ENCODE measurements at places on chromosomes 1 and 21. TPM values are rescaled to one million over a fixed set of nuclear protein-coding genes. Genes with fewer than 3 reads are reported as not detected.

GRCh38 chr1:235401251-235401650, 34.0 kb downstream of the TBCE start:
- DNase-seq, result no peak

DNA sequence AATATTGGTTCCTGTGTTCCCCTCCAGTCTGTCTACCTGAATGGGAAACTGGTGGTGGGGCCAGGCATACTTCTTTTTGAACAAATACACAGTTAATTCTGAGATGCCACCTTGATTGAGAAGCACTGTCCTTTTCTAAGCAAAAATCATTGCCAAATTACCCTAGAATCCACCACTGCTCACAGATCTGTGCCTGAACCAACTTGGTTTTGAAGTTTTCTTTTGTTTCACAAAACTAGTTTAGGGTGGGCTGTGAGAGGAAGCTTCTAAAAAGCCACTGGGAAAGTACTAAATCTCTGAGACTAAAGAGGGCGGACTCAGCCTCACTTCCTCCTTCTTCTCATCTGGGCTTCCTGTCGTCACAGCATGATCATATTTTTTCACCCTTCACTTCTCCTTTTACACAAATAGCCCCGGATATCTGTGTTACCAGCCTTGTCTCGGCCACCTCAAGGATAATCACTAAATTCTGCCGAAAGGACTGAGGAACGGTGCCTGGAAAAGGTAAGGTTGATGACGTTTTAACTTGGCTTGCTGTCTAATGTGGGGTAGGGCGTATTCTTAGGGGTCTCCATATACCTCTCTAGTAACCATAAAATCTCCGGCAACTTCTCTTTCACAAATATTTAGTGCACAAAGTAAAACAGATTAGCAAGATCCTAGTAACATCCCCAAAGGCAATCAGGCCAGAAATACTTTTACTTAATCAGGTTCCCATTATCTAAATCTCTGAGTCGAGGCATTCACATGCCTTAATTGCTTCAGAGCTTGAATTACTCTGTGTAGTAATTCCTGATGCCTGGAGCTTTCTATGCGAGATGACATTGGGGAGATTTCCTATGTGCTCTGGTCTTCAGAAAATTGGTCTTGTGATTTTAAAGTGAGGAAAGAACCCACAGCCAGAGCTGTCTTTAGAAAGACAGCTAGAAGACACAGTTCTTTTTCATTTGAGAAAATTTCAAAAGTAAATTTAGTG, at the start of gene CD53:
CD53 (plus strand) TSS at position 404 of the 976 bp plus-strand sequence. CDS start 18,261 bp downstream, outside the sequence.
- peak; percentile 7 for DNase-seq

- DNase-seq, result no peak
These were observed 5.0 kb downstream of the RAP1GAP start for GRCh38 chr1:21663951-21664805.

DNA sequence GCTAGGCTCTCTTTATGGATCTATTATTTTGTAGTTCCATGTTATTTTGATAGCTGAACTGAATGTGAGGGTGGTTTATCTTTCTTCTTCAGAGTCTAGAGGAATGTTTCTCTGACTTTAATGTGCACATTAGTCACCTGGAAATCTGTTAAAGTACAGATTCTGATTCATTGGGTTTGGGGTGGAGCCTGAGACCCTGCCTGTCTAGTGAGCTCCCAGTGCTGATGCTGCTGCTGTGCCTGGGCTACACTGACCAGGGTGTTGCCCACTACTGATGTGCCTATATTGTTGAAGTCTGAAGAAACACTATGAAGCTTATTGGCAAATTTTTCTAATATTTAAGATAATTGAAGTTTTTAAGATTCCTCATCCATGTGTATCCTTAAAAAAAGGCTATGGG, 35.9 kb downstream of the CD46 start:
- DNase-seq, result no peak

DNA sequence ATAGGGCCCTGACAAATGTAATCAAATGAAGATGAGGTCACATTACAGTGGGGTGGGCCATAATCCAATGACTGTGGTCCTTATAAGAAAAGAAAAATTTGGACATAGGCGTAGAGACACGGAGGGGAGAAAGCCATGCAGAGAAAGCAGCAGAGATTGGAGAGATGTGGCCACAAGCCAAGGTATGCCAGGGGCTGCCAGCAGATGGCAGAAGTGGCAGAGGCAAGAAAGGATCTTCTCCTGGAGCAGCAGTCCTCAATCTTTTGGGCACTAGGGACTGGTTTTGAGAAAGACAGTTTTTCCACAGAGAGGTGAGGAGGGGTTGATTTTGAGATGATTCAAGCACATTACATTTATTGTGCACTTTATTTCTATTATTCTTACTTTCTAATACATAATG, 355.1 kb downstream of the NPHP4 start:
- DNase-seq, result peak; percentile 7

DNA sequence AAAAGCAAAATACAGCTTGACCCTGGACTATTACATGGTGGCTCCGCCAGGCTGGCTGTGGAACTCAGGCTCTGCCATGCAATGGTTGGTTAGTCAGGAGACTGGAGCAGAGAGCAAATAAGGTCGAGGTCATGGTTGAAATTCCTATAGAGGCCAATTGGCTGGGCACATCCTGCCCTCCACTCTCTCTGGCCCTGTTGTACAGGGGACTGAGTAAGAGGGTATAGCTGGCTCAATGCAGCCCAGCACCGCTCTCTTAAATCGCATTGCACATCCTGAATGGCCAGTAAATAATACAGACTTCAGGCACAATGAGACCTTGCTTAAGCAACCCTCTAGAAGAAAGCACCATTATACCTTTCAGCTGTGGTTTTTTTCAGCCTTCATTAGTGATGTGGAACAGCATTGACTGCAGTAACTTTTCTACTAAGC, 59.3 kb upstream of the PPP2R5A start:
- DNase-seq, result no peak

The GPATCH2 gene
- total RNA-seq, result 11.4 TPM

DNA sequence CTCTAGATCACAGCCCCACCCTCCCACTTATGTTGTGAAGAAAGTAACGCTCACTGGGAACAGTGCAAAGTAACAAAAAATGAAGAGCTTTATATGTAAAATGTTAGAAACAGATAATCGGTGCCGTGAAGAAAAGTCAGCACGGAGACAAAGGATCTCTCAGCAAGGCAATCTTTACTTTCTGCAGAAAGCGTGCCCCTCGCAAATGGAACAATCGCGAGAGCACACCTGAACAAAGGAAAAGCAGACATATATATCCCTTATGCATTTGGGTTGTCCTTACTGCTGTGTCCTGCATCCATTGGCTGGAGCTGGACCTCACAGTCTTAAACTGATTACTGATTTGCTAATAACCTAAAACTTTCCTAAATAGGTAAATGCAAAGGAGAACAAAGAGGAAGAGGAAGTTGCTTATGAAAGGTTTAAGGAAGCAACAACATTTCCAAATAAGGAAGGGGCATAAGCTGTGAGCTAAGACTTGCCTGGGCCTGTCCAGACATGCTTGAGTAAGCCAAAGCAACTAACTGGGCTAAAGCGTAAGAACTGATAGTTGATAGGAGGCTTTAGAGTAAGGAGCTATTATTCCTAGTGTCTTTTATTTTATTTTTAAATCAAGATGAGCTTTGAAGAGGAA, 89.7 kb downstream of the GTF2B start:
- no peak for DNase-seq

- no peak for DNase-seq
These were observed 61.9 kb upstream of the ADGRL2 start for GRCh38 chr1:81738875-81739274.

GRCh38 chr1:32810358-32810757, 6.8 kb downstream of the YARS1 start:
- no peak for DNase-seq

DNA sequence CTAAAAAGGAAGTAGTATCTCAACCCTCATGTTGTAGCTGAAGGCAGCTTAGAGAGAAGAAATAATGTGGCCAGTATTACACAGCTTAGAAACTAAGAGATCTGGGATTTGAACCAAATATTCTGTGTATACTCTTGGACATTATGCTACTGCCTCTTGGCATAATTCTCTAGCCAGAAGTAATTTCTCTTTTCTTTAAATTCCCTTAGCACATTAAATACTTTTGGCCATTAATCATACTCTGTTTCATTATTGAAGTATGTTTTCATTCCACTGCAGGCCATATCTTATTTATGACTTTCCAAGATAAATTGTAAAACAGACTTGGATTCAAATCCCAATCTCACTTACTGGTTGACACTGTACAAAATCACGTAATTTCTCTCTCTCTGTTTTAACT, 181.3 kb upstream of the SPAG17 start:
- DNase-seq, result no peak

The MPL gene
- 0.61 TPM for total RNA-seq

- DNase-seq, result no peak
These were observed at the start of gene RGS4 for GRCh38 chr1:163069142-163069541. Gene RGS4 (plus strand): TSS chr1:163069361. CDS start chr1:163069485, 124 bp downstream.

GRCh38 chr1:36542024-36542961, 59.6 kb upstream of the CSF3R start:
- no peak for DNase-seq

The LINGO4 gene
- 0.25 TPM for total RNA-seq

GRCh38 chr21:38287476-38287875, 30.7 kb downstream of the KCNJ15 start:
- DNase-seq, result no peak

The IL22RA1 gene
- total RNA-seq, result 0.15 TPM

- no peak for DNase-seq
These were observed 106.1 kb upstream of the CHODL start for GRCh38 chr21:18138507-18138906.

GRCh38 chr1:247421074-247421473, 5.1 kb downstream of the NLRP3 start:
- no peak for DNase-seq

The OR2T33 gene
- total RNA-seq, result not detected

GRCh38 chr1:186143481-186143880, 231.6 kb downstream of the TPR start:
- DNase-seq, result no peak

GRCh38 chr1:59743324-59744091, 71.2 kb upstream of the HOOK1 start:
- DNase-seq, result no peak

The IFI44L gene
- 6.0 TPM for total RNA-seq

The SPAG17 gene
- total RNA-seq, result not detected

DNA sequence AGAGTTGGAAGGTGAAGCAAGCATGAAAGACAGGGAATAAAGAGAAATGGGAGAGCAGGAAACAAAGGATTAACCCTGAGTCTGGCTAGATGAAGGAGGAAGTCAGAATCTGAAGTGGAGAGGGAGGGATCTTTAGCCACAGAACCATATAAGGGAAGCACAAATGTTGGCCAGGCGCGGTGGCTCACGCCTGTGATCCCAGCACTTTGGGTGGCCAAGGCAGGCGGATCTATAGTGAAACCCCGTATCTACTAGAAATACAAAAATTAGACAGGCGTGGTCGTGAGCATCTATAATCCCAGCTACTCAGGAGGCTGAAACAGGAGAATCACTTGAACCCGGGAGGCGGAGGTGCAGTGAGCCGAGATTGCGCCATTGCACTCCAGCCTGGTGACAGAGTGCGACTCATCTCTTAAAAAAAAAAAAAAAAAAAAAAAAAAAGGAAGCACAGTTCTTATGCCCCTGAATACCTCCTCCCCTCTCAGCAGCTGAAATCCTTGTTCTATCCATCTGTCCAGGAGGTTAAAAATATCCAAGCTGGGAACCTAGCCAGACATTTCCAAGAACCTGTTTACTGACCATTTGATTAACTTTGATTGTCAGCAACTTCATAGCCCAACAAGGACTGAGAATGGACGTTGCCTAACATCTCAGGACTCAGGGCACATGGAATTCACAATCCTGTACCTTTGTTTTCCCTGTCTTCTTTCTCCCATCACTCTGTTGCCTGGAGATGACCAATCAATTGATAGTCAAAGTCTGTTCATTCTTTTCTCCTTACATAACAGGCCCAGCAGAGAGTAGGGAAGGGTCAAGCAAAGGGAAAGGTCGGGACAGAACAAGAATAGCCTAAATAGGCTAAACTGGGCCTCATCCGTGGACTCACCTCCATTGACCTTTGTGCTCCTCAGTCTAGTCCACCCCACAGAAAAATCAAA, 10.6 kb downstream of the TXNIP start:
- no peak for DNase-seq

- DNase-seq, result no peak
These were observed 34.2 kb upstream of the ETS2 start for GRCh38 chr21:38771536-38771935.

GRCh38 chr1:173430677-173431303, 46.3 kb upstream of the PRDX6 start:
- no peak for DNase-seq

DNA sequence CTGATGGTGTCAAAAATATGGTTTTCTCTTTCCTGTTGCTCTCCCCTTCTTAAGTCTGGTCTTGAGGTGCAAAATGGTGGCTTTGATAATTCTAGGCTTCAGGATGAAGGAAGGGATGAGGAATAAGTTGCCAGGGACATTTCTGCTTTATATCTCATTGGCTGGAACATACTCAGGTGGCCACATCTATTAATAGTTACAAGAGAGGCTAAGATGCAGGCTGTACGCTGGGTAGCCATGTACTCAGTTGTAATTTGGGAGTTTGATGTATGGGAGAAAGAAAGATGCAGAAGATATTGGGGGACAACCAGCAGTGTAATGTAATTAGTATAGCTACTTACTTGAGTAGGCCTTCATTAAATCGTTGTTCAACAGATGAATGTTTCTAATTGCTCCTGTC, 25.2 kb downstream of the PRKAA2 start:
- DNase-seq, result no peak

GRCh38 chr1:92502247-92502646, 15.5 kb upstream of the GFI1 start:
- no peak for DNase-seq

The BMP8B gene
- total RNA-seq, result 0.76 TPM

GRCh38 chr1:20476265-20477038, 9.6 kb downstream of the CAMK2N1 start:
- no peak for DNase-seq

DNA sequence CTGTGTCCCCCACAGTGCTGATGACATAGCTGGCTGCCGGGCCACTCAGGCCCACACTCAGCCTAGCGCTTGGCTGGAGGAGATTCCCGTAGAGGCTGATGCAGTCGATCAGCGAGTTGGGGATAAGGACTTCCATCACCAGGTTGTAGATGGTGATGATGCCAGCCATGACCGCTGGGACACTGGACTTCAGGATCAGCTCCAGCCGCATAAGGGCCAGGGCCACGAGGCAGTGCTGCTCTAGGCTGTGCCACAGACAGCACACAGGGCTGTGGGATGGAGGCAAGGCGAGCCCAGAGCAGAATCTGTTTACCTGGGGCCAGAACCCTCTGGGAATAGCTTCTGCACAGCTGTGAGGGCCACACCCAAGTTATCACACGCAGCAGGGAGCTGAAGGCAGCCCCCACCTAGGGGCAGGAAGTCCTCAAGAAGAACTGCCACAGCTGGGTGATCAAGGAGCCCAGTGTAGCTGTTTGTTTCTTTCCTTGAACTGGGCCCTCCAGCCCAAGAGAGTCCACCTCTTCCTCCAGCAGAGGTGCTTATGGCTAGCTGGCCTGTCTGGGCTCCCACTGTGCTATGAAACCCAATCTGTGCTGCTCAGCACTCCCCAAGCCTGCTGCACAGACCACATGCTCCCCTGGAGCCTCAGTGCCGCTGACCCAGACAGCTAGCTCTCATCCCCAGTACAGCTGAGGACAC, 6.2 kb downstream of the SLC2A1 start:
- DNase-seq, result no peak

GRCh38 chr1:15261155-15262002, 14.4 kb downstream of the FHAD1 start:
- DNase-seq, result no peak

The ADAMTS5 gene
- total RNA-seq, result 0.03 TPM

All from T-cell (primary cell).